ENCODE measurements at places on chromosomes 7 and 10. TPM values are rescaled to one million over a fixed set of nuclear protein-coding genes. Genes with fewer than 3 reads are reported as not detected.

The WBP1L gene
- total RNA-seq: 14.4 TPM

DNA sequence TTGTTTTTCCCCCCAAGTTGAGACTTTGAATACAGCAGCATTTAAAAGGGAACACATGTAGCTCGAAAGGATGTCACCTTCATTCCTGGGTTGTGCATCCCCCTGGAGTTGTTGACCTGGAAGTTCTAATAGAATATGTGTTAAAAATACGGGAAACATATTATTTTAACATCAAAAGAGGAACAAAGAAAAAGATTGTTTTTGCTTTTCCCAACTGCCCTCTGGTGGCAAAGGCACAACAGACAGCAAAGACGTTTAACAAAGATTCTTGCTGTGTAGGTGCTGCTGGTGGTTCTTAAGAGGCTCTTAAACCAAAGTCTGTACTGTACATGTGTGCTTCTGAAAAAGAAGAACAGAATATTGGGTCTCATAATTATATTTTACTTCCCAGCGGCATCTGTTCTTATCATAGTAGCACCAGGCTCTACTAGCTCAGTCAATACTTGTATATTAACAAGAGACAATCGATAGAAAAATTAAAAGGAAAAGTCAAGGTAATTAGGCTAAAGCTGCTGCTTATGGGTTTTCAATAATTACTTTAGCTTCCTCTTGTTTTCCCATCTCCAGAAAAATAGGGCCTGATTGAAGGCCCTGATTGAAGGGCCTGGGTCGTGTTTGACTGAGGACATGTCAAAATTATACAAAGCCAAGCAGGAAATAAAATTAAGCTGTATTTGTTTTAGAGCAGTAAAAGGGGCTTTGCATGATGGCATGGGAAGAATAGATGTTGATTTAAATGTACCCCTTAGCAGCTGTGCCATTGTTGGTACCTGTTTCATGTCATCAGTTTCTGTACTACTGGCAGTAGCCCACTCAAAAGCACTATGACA, 384.2 kb upstream of the LRGUK start:
- no peaks in the 10 kb centered on the region for H3K27me3 ChIP-seq
- no peaks in the 10 kb centered on the region for H3K4me1 ChIP-seq
- H3K27ac ChIP-seq: no peak overlapping the region
- H3K4me3 ChIP-seq: no peak overlapping the region
- no peaks in the 10 kb centered on the region for H3K36me3 ChIP-seq
- no peak for DNase-seq

- no peaks in the 10 kb centered on the region for H3K4me1 ChIP-seq
- H3K4me3 ChIP-seq: no peak overlapping the region
- DNase-seq: no peak
- H3K36me3 ChIP-seq: no peaks in the 10 kb centered on the region
- H3K27ac ChIP-seq: no peak overlapping the region
These were observed 668.2 kb downstream of the CCSER2 start for GRCh38 chr10:84996580-84996979.

The GBX1 gene
- not detected for total RNA-seq
